ENCODE measurements at places on chromosomes 13 and 19. TPM values are rescaled to one million over a fixed set of nuclear protein-coding genes. Genes with fewer than 3 reads are reported as not detected.

GRCh38 chr19:15297416-15298224, 34.7 kb downstream of the BRD4 start:
- H3K27me3 ChIP-seq, result no peaks in the 10 kb centered on the region
- no peak overlapping the region for H3K4me3 ChIP-seq
- H3K27ac ChIP-seq, result peak overlapping the region; percentile 0
- DNase-seq, result peak; percentile 40
- peaks cover 94% of the 10 kb centered on the region for H3K4me1 ChIP-seq

DNA sequence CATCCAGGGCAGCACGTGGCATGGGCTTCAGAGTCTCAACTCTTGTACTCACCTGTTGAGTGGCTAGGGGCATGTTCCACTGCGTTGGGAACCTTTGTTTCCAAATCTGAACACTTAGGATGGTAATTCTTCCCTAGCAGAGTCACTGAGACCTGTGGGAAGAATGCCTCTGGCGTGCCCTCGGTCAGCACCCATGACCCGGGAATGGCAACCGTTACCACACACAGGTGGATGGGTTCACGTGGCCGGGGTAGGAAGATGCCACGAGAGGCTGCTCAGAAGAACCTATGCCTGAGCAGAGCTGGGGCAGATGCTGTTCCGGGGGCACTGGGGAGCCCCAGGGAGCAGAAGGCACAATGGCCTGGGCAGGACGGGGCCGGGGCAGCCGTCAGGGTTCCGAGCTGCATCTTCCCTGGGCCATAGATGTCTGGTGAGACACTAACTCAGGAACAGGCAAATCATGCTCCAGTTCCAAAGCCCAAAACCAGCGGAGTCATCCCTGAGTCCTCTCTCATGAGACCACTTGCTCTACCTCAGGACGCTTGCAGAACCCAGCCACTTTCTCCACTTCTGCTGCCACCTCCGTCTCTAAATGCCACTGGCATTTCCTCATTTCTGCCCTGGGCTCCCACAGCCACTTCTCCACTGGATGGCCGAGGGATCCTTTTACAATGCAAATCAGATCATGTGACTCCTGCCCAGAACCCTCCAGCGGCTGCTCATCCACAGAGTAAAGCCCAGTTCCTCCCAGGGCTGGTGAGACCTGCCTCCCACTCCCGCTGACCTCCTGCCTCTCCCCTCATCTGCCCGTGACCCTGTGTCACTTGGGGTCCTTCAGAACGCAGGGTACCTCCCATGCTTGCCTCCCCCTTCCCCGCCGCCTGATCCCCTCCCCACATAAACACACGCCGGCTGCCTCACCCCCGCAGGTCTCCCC, 36.7 kb downstream of the FAM124A start:
- no peaks in the 10 kb centered on the region for H3K36me3 ChIP-seq
- no peak overlapping the region for H3K4me3 ChIP-seq
- H3K27me3 ChIP-seq, result no peaks in the 10 kb centered on the region
- DNase-seq, result no peak

DNA sequence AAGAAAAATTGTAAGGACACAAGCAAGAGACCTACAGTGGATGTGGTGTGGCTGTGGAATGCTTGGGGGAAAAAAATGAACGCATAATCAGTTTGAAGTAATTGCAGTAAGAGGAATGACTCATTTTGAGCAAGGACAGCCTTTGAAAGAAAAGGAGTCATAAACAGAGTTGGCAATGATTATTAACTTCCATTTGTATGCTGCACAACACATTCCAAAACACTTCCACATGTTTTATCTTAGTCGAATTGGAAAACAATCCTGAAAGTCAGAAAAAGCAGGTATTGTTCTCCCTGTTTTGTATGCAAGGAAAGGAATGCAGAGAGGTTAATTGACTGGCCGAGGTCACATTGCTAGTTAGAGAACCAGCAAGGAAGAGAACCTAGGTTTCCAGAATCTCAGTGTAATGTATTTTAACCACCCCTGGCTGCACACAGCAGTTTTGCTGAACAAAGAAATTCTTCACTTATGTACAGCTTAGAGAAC, 630.0 kb upstream of the MIR17HG start:
- no peaks in the 10 kb centered on the region for H3K27me3 ChIP-seq
- H3K36me3 ChIP-seq, result no peaks in the 10 kb centered on the region
- H3K4me1 ChIP-seq, result peaks cover 19% of the 10 kb centered on the region
- DNase-seq, result no peak
- H3K27ac ChIP-seq, result no peak overlapping the region
- H3K4me3 ChIP-seq, result no peak overlapping the region

- no peak overlapping the region for H3K4me3 ChIP-seq
- H3K27me3 ChIP-seq, result no peaks in the 10 kb centered on the region
- no peak overlapping the region for H3K27ac ChIP-seq
- no peaks in the 10 kb centered on the region for H3K36me3 ChIP-seq
- H3K4me1 ChIP-seq, result no peaks in the 10 kb centered on the region
These were observed 69.5 kb downstream of the DACH1 start for GRCh38 chr13:71797517-71797916.

- no peak overlapping the region for H3K27ac ChIP-seq
- no peaks in the 10 kb centered on the region for H3K36me3 ChIP-seq
These were observed 1575.5 kb upstream of the SPRY2 start for GRCh38 chr13:81916461-81916860.

Gene PCDH17
- 21.8 TPM for total RNA-seq
